Stimulated activated CD8-positive, alpha-beta memory T cell treated with anti-CD3 and anti-CD28 coated beads, Interleukin-15, amount 100 ng/mL, for 24 hours (primary cell): ENCODE measurements at places on chromosomes 5 and 9.

DNA sequence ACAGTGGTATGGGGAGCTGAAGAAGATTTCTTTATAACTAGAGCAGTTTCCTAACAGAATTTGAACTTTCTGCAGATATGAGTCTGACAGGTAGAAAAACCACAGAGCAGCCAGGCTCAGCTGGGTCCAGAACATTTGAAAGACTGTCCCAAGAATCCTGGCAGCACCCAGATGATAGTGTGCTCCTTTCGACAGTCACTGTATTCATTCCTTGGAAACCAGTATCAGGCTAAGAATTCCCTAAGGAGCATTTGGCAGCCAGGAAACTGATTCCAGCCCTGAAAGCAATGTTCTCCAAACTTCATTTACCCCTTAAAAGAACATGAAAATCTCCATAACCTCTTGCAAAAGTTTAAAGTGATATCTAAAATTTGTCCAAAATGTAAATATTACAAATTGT, 123.0 kb upstream of the MTAP start:
- no peak for DNase-seq

GRCh38 chr5:107090506-107090905, 580.2 kb downstream of the EFNA5 start:
- DNase-seq = no peak

DNA sequence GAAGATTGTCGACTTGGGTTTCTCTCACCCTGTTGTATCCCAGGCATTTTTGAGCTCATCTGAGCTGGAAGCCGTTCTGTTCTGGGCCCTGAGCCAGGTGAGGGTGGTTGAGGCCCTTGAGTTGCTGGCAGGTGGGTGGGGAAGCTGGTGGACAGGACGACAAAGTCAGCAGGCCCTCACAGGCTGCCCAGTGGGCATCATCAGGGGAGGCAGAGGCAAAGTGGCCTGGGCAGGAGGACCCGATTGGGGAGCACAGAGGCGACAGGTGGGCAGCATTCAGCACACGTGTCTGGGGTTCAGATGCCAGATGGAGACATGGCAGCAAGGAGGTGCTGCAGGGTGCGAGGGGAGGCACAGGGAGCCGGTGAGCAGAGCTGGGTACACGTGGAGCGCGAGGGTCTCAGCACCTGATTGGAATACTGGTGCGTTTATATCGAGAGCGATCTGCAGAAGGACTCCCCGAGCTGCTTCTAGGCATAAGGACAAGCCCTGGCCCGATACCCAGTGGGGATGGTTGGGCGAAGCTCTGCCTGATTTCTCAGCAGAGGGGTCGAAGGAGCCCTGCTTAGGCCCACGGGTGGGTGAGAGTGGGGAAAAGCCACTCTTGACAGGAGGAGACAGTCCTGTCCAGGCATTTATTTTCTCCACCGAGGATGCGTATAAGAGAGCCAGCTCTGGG, 49.0 kb upstream of the SUSD3 start:
- DNase-seq = no peak

GRCh38 chr5:94661086-94661485, 42.6 kb downstream of the SLF1 start:
- DNase-seq = no peak

DNA sequence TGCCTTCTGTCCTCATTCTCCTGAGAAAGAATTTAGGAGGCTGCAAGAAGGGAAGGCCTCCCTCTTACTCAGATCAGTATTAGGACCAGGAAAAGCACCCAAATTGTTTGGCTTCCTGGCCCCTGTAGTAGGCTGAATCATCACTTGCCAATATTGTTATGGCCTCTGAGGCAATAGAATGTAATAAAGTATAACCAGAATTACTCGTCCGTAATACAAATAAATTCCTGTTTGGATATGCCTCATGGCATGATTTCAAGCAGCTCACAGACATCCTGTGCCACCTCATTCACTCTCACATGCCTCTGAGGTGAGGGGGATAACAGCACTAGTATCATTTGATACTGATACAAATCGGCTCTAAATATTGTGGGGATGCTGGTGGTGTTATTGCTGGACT, 427.3 kb downstream of the ISL1 start:
- DNase-seq = no peak

- DNase-seq = no peak
These were observed 1.5 kb upstream of the SEMA5A start for GRCh38 chr5:9547122-9547947.

GRCh38 chr5:43648499-43649124, 45.6 kb downstream of the NNT start:
- DNase-seq = no peak

- DNase-seq = no peak
These were observed 4.3 kb downstream of the FYB1 start for GRCh38 chr5:39214912-39215709.

DNA sequence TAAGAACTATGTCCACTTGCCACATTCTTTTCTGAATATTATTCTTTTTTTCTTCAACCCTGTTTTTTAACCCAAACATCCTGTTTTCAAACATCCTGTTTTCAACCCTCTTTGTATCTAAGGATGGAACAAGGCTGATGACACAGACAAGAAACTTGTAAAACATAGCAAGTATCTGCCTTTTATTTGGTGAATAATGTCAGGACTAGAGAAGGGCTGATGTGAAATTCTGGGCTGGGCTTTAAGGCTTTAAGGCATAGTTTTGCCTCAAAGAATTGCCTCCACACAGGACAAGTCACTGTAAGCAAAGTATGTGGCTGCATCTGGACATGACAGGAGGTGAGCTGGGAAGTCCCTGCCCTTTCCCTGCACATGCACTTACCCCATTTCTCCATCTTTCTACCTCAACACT, 42.5 kb upstream of the RIC1 start:
- DNase-seq = no peak

DNA sequence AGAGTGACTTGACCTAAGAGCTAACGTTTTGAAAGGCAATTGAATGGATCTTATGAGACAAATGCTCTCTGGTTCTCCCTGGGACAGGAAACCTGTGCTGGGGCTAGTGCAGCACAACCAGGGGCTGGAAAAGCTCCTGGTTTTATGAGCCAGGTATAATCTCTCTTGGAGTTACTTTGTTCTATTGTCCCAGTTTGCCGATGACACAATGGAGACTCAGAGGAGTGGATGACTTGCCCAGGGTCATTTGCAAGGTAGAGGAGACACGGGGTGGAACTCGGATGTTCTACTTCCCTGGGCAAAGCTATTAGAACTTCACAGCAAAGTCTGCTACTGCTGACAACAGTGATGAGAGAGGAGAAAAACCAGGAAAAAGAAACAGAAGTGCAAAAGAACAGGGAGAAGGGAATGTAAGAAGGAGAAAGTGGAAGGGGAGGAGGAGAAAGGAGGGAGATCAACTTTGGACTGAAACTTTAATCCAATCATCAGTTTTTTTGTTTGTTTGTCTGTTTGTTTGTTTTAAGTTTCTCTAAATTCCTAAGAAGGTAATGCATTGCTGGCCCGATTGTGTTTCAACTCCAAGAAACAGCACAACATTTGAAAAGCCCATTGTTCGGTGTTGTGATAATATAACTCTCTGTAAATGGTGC, 7.4 kb upstream of the GSN start:
- DNase-seq = no peak

- DNase-seq = no peak
These were observed 128.5 kb downstream of the ZNF354C start for GRCh38 chr5:179188636-179189035.

- DNase-seq = no peak
These were observed 101.3 kb downstream of the PAM start for GRCh38 chr5:102856389-102856777.

- no peak for DNase-seq
These were observed at the start of gene LIFR for GRCh38 chr5:38556599-38557307. LIFR (minus strand) TSS chr5:38556646; CDS start chr5:38530647, 25,999 bp downstream.

GRCh38 chr5:154449786-154450185, 4.0 kb downstream of the SAP30L start:
- no peak for DNase-seq

- DNase-seq = no peak
These were observed 21.4 kb upstream of the SNAPC3 start for GRCh38 chr9:15401266-15401665.

DNA sequence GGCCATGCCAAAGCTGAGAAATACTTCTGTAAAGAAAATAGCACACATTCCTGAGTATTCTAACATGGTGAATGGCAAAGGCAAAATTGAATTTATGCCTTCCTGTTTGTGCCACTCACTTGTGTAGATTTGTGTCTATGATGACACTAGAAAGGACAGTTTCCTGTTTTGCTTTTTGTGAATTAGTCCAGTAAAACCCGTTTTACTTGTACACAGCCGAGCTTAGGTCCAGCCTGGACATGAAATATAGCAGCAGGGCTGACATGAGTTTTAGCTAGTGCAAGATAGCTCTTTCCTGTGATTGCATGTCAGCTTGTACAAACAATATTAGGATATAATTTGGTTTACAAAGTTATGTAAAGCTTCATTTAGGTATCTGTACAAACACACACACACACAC, 1891.7 kb upstream of the WWC1 start:
- no peak for DNase-seq

DNA sequence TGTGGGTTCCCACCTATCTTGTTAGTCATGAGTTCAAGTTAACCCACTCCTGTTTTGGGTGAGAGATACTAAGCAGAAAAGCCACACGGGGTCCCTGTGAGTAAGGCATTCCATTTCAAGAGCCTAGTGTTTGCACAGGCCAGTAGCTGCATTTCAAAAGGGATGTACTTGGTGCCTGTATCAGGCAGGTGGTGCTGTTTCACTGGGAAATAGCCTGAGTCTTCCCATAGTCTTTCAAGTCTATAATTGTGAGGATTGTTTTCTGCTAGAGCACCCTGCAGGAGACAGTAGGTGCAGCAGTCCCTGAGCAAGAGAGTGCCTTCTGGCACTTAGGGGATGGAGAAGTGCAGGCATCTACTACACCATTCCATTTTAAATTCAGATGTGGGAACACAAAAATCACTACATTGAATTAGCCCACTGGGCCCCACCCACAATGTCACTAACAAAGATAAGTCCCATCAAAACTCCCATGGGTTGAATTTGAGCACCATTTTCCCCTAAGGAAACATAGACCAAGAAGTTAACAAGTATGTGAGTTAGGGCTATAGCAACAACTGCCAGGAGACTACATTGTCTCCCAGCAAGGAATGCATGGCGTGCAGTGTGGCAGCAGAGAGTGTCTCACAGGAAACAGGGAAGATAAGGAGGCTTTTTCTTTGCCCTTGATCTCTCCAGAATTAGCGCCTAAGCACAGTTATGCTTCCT, 263.2 kb downstream of the COX7C start:
- peak; percentile 3 for DNase-seq

DNA sequence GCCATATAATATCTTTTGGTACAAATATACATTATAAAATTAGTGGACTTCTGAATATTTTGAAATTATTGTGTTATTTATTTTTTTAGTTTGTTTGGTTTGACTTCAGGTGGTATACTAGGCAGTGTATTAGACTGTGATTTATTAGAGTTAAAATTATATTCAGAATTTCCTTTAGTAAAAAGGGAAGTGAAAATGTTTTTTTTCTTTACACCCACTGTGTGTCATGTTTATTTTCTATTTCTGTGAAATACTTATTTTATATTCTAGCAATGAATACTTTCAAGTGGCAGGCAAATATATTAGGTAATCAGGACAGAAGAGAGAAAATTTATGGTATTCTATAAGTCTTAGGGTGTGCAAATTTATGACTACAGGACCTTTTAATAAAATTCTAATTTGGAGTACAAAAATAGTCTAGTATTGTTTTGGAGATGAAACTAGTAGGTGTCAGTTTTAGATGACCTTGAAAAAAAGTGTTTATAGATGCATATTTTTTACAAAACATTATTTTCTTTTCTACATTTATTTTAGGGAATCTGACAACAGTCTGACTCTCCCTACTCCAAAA, 8.8 kb downstream of the CSNK1G3 start:
- DNase-seq = no peak

DNA sequence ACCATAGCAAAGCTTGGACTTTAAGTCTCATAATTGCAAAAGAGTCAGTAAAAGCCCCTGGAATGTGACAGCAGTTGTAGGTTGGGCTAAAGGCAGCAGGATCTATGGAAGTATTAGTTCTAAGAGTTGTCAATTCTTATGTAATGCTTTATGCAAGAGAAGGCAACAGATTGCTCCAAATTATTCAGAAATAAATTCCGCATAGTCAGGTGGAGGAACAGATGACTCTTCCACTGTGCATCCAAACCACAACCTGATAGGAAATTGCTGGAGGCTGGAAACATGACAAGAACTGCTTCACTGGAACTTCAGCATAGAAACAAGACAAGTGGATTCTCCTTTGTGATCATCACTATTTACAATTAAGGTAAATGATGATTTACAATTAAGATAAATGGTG, 101.0 kb downstream of the STARD4 start:
- no peak for DNase-seq

GRCh38 chr5:180689071-180689694, 39.8 kb upstream of the FLT4 start:
- DNase-seq = no peak

GRCh38 chr9:122822056-122822455, 6.3 kb downstream of the PDCL start:
- no peak for DNase-seq

- no peak for DNase-seq
These were observed 69.1 kb downstream of the PSAT1 start for GRCh38 chr9:78365748-78366697.

- DNase-seq = no peak
These were observed 1.9 kb downstream of the FUT7 start for GRCh38 chr9:137030006-137030405.

DNA sequence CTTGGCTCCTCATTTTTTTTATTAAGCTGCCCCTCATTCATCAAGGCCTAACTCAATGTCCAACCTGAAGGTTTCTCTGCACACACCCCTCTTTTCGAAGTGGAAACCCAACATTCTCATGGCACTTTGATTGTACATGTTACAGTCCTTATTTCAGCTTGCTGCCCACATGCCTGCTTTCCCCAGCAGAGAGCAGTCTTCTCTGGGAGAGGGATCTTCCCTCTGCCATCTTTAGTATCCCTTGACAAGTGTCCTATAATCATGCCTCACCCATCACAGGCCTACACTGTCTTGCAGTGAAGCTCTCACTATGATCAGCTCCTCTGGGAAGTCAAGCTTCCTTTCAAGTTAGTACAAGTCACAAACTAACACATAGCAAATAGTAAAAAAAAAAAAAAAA, 175.1 kb downstream of the ACER2 start:
- DNase-seq = no peak

GRCh38 chr9:81410201-81410600, 279.1 kb downstream of the TLE1 start:
- no peak for DNase-seq

DNA sequence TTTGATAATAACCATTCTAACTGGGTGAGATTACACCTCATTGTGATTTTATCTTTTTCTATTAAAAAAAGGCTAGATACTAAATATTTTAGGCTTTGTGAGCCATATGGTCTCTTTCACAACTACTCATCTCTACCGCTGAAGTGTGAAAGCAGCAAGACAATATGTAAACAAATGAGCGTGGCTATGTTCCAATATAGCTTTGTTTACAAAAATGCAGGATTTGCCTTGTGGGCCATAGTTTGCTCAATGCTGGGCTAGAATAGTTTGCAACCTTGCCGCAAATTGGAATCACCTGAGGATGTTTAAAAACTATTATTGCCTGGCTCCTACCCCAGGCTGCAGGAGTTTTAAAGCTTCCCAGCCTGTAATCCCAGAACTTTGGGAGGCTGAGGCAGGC, 10.2 kb upstream of the GPR150 start:
- DNase-seq = no peak

GRCh38 chr9:72577212-72577753, 55.9 kb downstream of the TMC1 start:
- DNase-seq = no peak

- DNase-seq = no peak
These were observed 15.7 kb downstream of the CDC14B start for GRCh38 chr9:96604004-96604319.
